ENCODE measurements at places on chromosomes 1 and 21.

GRCh38 chr1:170567214-170567613 is 35.2 kb downstream of the GORAB start:
- DNase-seq: no peak

DNA sequence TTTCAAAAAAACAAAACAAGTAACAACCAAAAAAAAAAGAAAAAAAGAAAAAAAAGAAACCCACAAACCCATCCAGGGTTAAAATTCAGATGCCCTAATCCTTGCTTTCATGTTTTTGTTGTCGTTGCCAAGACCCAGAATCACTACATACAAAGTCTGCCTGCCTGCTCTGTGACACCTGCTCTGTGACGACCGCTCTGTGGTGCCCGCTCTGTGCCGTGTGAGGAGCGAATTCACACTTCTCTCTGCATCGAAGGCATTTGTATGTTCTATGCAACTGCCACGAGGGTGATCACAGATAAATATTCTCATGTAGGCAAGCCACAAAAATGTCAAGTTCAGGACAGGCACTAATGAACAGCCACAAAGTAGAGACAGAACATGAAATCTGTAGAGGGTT is 178.6 kb downstream of the SLC45A1 start:
- DNase-seq: no peak

- DNase-seq: no peak
Observed at GRCh38 chr1:55309786-55310504, 94.8 kb upstream of the USP24 start.

DNA sequence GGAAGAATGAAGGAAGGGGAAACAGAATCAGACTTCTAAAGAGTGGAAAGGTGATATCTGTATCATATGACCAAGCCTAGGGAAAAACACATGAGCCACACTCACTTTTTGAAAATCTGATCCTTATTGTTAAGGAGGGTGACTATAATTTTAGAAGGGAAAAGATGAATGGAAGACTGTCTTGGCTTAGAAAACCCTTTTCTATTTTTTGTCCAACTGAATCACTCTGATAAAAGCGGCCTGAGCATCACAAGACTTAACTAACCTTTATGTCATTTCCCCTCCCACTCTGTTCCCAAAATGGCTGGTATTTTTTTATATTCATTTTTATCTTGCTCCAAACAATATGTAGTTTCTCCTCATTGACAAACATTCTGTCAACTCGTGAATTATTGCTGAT is 169.8 kb downstream of the C1orf21 start:
- DNase-seq: no peak

- DNase-seq: no peak
Observed at GRCh38 chr1:234543442-234544086, 64.6 kb upstream of the TARBP1 start.

GRCh38 chr1:157077394-157077793 is 22.2 kb downstream of the ETV3L start:
- DNase-seq: no peak

GRCh38 chr1:7490576-7490975 is 280.5 kb upstream of the VAMP3 start:
- no peak for DNase-seq

DNA sequence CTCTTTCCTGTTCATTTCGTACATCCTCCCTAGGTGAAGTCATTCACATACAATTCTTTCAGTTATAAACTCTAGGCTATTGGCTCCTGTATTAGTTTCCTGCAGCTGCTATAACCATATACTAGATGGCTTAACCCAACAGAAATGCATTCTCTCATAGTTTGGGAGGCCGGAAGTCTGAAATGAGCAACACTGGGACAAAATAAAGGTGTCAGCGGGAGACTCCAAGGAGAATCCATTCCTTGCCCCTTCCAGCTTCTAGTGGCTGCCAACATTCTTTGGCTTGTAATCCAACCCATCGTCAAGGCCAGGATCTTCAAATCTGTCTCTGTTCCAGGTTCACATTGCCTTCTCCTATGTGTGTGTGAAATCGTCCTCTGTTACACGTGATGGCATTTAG is 71.3 kb downstream of the TOR3A start:
- DNase-seq: no peak

DNA sequence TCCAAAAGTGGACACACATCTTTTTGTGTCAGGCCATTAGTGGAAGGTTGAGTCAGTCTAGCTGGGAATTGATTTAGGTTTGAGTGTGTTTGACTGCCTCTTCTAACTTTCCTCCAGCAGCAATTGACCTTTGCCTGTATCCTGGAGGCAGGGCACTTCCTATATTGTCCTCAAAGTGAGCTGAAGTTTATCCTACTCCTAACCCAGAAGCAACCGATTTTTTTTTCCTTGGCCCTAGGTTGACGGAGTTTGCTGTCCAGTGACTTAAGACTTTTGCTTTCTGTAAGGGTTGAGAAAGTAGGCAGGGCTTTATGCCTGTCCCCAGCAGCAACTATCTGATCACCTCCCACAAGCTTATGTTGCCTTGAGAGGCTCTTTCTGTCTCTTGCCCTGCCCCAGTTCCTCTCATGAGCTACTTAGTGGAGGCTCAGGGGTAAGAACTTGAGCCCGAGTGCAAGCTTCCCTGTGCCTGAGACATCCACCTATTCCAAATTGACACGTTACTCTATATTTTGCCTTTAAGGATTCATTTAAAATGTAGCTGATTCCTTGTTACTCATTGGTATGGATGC is 30.9 kb downstream of the SLC35F3 start:
- no peak for DNase-seq

DNA sequence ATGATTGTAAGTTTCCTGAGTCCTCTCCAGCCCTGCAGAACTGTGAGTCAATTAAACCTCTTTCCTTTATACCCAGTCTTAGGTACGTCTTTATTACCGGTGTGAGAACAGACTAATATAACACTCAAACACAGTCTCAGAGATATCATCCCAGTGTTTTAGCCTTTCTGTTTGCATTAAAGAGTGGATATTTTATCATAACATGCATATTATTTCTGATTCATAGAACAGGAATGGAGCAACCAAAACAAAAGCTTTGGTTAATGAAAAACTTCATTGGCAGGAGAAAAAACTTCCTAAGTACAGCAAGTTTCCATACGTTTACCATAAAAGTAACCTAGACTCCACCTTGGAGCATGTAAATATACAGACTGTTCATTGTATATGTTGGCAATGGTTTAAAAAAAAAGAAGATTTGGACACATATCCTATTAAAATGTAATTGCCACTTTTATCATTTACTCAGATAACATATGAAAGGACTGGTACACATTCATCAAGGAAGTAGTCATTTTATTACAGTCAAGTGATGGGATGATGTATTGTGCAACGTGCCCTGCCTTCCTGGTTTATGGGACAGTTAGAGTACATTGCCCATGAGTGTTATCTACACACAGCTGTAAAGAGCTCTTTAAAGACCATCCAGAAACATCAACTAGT is 144.8 kb downstream of the ETS2 start:
- DNase-seq: no peak

- no peak for DNase-seq
Observed at GRCh38 chr1:9900142-9901043, 9.7 kb downstream of the CTNNBIP1 start.

- no peak for DNase-seq
Observed at GRCh38 chr1:6111991-6112689, 66.5 kb downstream of the KCNAB2 start.

DNA sequence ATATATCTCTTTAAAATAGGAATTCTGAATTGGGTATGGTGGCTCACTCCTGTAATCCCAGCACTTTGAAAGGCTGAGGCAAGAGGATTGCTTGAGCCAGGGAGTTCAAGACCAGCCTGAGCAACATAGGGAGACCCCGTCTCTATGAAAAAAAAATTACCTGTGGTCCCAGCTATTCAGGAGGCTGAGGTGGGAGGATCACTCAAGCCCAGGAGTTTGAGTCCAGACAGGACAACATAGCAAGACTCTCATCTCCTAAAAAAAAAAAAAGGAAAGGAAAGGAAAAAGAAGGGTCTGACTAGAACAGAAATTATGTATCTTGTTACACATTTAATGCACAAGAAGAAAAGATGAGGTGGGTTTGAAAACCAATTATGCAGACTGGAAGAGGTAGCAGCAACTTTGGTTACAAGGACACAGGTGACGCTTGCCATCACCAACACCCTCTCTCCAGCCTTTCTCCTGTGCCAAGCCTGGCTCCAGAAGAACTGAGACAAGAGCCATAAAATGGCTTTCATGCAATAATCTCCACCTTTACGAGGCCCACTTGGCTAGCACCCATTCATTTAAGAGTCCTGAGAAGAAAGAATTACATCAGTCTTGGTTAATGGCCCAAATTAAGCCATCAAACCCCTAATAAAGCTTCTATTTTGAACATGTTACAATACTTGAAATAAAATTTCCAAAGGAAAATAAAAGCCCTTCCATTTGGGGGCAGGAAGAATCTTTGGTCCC is 4.8 kb upstream of the SELENBP1 start:
- no peak for DNase-seq

- no peak for DNase-seq
Observed at GRCh38 chr1:39720094-39720999, 18.3 kb upstream of the PPIE start.

DNA sequence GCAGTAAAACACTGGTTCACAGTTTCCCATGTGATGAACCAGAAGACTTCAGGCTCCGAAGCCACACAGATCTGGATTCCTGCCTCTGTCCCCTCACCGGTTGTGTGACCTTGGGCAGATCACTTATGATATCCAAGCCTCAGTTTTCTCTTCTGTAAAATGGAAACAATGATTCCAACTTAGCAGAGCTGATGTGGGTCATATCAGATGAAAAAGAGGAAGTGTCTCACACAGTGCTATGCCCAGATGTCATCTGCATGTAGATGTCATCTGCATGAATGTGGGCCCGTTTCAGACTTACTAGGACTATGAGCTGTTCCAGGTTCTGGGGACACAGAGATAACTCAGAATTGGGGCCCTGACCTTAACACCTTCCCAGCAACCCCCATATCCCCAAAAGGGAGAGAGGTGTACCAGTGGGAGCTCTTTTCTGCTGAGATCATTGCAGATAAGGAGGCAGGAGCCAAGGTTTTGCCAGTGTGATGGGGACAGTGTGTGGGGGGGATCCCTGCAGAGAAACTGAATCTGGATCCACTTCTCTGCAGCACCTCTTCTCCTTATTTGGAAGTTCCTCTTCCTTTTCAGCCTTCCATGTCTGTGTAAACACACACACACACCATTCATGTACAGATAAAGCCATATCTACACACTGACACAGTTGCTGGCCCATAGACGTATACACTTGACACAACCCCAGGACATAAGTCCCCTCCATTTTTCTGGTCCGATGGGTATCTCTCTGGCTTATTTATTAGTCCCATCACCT is 5.0 kb upstream of the ADGRB2 start:
- no peak for DNase-seq
